Midbrain (tissue), 1 donor: ENCODE measurements at places on chromosomes 6 and 20.

DNA sequence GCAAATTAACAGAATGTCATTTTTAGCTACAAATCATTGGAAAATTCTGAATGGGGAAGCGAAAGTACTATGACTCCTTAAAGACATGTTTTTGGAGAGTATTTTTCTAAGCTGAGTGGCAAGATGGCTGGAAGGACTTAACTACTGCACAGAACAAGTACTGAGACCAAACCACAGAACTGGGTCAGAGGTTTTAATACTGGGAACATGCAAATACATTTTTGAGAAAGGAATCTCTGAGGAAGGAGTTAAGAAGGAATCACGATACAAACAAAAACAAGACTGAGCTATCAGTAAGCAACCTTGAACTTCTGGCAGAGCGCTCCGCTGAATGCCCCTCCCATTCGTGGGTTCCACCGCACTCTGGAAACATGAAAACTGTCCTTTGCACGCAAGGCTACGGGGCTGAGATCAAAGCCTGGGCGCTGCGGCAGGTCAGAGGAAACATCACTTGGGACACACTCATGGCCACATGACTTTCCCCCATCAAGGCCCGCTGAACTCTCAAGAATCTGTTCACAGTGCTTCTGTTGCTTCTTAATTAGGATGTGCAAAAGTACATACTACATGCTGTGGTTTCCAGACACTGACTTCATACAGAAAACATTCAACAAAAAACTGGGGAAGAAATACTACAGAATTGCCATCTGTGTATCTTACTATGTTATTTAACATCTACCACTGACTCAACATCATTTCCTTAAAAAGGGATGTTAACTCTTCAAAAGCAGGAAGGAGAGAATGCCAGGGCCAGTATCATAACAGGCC, 27.8 kb downstream of the SLC23A2 start:
- no peak for DNase-seq

GRCh38 chr6:56659721-56660380, 17.2 kb upstream of the DST start:
- DNase-seq: no peak

DNA sequence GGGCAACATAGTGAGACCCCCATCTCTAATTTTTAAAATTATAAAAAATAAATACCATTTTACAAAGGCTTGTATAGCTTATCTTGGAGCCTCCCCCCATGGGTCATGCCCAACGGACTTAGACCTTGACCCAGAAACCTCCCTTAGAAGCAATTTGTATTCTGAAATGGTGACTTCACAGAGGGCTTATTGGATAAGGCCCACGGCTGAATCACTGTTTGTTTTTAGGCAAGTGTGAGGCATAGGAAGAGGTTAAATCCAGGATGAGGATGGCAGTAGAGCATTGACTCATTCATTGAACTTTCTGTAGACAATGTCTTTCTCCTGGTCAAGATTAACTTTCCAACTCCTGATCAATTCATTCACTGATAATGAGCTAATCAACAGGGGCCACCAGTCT, 6.2 kb upstream of the SNAI1 start:
- no peak for DNase-seq

- DNase-seq: no peak
These were observed 195.1 kb downstream of the BMP7 start for GRCh38 chr20:57071283-57071731.

GRCh38 chr6:3320238-3320811, 61.6 kb downstream of the PSMG4 start:
- DNase-seq: no peak
